Stimulated activated CD4-positive, alpha-beta T cell treated with anti-CD3 and anti-CD28 coated beads, Interleukin-15, amount 100 ng/mL, for 48 hours (primary cell): ENCODE measurements at places on chromosomes 1 and 21.

GRCh38 chr1:48232722-48233121 lies 10.2 kb downstream of the SLC5A9 start:
- DNase-seq = no peak

DNA sequence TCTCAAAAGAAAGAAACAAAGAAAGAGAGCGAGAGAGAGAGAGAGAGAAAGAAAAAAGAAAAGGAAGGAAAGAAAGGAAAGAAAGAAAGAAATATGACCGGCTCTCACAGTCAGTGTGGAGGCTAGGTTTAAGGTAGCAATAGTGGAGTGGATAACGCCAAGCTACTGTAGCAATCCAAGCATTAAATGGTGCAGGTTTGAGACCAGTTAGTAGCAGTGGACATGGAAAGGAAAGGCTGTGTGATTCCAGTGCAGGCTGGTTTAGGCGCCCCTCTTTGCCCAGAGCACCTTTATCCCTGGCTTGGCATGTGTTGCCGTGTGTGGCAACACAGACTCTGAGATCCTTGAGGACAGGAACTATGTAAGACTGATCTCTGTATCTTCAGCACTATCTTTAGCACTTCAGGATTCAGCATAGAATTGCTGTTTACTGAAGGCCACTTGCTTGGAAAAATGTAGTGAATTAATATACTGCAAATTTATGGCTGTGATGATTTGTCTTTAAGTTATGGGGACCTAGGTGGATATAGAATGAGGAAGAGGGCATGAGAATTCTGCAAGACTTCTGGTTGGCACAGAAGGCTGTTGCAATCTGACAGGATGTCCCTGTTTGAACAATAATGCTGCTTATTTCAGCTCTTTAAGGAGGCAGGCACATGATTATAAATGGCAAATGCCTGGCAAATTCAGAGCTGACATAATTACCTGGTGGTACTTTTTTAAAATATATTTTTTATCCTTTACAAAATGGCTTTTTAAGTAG lies 10.8 kb upstream of the OSBPL9 start:
- no peak for DNase-seq

- no peak for DNase-seq
These were observed 4.7 kb downstream of the SLC35F3 start for GRCh38 chr1:233909195-233909594.

DNA sequence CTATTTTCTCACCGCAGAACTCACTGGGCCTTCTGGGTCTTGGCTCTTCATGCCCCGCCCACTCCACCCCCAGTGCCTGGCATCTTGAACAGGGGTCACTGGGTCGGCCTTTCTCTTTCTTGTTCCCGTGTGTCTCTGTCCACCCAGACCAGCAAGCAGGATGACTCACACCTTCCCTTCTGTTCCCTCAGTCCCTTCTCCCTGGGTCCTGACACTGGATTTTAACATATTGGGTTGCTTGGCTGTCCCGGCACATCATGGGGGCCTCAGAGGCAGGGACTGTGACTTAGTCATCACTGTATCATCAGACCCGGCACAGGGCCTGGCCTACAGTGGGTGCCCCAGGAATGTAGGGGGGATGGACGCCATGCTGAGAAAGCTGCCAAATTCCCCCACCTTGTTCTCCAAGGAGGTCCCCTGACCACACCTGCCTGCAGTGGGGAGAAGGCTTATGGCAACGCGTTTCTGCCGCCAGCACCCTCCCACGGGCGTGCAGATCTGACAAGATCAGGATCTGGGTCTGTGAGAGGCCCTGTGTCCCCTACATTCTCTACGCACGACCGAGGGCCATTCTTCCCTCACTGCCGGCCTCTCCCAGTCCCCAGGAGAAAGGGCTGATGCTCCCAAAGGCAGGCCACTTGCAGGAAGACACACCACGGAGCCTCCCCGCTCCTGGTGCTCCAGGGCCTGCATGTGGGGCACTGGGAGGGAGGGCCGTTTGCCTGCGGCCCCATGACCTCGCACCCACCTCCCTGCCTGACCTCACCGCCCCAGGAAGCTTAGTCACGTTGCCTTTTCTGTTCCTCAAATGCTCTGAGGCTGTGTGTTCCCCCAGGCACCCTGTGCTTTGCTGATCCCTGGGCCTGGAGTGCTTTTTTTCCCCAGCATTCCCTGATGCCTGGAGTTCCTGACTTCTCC lies 157.2 kb upstream of the TMEM51 start:
- no peak for DNase-seq

DNA sequence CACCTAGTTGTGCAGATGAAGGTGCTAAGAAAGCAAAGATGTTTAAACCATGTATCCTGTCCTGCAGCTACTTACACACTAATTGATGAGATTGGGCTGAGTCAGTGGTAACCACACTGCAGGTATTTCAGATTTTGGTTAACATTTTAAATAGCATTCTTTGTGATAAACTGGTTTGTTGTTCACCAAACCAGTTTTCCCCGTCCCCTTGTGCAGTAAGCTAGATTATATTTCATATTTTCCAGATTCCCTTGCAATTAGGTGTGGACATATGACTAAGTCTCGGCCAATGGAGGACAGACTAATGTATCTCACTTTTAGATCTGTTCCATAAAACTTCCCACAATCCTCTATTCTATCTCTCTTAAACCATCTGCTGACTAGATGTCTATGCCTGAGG lies 320.4 kb downstream of the RWDD3 start:
- no peak for DNase-seq

DNA sequence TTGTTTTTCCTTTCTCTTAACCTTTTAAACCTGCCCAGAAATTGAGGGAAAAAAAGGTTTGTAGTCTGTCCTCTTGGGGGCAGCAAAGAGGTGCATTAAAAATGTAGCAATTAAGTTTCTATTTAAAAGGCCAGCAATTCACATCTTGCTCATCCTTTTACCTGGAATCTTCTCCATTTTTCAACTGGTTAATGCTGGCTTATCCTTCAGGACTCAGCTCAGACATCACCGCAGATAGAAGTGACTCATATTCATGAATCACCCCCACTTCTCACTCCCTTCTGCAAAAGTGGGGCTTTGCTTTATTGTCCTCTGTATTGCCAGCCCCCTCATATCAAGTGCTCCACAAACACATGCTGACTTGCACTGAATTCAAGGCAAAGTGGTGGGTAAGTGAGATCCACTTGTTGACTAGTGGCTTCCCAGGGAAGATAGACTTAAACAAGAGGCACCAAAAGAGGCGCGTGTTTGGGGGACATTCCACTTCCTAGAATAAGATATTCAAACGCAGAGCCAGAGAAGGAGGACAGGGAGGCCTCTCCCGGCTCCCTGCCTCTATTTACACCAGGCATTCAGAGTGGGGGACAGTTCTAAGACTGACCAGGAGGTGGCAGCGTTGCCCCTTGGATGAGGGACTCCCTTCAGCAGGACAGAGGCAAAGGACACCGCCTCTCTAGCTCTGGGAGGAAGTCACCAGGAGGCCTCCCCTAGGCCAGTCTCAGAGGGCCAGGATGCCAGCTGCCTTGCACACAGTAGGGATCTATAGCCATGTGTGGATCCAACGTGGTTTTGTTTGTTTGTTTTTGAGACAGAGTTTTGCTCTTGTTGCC lies 23.2 kb upstream of the ZNF648 start:
- DNase-seq = peak; percentile 56

DNA sequence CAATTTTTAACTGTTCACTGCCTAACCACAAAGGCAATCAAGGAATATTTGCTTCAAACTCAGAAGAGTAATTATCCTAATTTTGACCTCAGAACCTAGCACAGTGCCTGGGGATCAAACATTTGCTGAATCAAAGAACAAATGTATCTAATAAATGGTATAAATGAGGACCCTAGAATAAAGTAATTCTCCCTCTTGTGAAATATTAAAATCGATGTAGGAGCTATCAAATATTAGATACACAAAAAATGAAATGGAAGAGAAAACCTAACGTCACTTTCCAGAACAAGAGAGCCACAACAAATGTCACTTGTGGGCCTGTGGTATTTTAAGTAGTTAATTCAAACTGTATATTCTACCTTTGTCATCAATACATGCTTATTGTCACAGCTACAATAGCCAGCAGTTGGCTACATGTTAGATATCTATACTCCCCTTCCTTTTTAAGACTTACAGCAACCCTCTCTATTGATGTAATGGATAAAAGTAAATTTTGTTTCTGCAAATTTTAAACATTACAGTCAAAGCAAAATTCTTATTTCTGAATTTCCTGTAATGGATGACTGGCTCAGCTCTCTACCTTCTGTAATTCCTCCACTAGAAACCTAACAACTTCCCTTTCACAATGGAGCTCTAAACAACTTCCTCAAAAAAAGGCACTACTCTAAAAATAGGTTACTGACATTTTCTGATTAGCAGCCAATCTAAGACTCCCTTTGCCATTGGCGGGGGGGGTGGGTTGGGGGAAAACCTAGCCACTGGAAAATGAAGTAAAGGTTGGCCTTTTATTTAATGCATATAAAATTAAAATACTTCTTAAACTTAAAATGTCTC lies 37.6 kb downstream of the PUM1 start:
- no peak for DNase-seq

- peak; percentile 40 for DNase-seq
These were observed 14.0 kb downstream of the RHBG start for GRCh38 chr1:156383023-156383422.

DNA sequence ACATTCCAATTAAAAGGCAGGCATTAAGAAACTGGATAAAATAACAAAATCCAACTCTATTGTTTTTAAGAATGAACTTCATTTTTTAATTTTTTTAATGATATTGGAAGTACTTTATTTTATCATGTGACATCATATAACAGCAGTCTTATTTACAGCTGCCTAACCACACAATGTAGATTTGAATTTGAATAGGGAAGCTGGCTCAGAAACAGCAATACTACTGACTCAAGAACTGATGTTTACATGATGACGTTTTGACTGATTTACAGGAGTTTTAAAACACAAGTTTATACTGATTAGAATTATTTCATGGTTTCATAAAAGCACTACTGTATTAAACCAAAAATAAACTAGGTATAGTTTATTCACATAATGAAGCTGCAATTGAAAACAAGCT lies 348.7 kb upstream of the NR5A2 start:
- no peak for DNase-seq

- DNase-seq = no peak
These were observed 109.8 kb downstream of the PLPPR4 start for GRCh38 chr1:99374109-99374508.

GRCh38 chr1:200035956-200036618 lies 8.6 kb downstream of the NR5A2 start:
- DNase-seq = no peak

DNA sequence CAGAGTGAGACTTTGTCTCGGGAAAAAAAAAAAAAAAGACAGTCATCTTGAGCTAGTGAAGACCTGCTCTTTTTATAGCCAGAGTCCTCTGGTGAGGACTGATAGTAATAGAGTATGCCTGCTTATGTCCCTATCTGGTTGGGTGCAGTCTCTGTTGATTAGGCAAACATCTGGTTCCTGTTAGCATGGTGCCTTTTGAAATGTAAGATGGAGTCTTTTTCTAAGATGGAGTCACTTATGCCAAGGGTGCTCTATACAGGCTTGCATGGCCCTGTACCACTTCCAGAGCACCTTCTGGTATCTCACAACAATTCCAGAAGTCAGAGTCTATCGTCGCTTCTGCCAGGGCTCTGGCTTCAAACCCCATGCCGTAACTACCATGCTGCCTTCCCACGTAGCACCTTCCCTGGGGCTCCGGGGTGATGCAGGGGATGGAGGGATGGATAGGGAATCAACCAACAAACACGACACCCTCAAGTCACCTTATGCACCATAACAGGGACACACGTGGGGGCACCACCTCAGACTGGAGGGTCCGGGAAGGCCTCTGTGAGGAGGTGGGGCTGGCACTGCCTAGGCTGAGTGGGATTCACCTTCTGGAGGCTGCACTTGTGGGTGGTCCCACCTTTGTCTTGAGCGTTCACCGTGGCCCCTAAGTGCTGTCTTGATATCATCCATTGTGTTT lies 11.6 kb upstream of the PADI6 start:
- DNase-seq = no peak

DNA sequence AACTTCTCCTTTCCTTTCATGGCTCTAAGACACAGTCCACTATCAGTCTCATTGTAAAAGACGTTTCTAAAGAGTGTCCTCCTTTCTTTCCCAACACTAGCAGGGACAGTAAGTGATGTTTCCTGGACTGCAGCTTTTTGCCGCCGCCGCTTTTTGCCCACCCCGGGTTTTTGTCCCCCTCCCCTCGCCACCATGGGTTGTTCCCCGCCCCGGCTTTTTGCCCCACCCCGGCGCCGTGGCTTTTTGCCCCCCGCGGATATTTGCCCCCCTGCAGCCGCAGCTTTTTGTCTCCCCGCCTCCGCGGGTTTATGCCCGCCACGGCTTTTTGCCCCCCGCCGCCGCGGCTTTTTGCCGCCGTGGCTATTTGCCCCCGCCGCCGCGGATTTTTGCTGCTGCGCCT lies 95.2 kb downstream of the TPTE start:
- no peak for DNase-seq

GRCh38 chr1:225519166-225519863 lies 91.5 kb upstream of the LBR start:
- DNase-seq = no peak

GRCh38 chr1:203486618-203487370 lies 7.2 kb upstream of the OPTC start:
- no peak for DNase-seq

GRCh38 chr1:955474-955873 lies 3.6 kb downstream of the NOC2L start:
- DNase-seq = no peak

- no peak for DNase-seq
These were observed 267.0 kb downstream of the DISC1 start for GRCh38 chr1:231893400-231894102.

GRCh38 chr1:117069220-117069844 lies 9.2 kb downstream of the TTF2 start:
- no peak for DNase-seq

DNA sequence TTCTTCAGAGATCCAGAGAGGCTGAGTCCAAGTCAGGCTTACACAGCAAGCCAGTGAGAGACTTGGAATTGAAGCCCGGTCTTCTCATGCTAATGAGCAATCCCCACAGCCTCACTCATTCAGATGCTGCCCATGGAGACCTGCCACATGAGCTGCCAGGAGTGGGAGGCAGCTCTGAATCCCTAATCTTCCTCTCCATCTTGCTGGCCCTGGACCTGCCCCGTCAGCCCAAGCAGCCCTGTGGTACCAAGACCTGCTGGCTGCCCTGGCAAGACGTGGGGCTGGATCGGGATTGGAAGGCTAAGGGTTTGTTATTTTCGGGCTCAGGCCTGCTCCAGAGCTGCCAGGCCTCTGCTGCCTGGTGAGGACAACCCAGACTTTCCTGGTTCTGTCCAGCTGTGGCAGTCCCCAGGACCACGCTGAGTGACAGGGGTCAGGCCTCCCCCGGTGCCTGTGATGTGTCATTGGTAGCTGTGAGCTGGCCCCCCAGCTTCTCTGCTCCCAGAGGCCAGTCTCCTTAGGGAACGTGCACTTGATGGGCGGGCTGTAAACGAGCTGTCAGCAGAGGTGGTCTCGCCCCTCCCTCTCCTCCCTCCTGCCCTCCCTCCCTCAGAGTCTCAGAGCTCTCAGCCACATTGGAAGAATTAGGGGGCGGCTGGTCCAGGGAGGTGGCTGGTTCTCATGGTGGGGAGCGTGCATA lies 135.0 kb downstream of the FOXD2 start:
- DNase-seq = no peak

GRCh38 chr1:94259635-94260289 lies 22.4 kb upstream of the ARHGAP29 start:
- DNase-seq = no peak

GRCh38 chr21:46423546-46424038 lies 35.1 kb upstream of the DIP2A start:
- DNase-seq = no peak

- DNase-seq = no peak
These were observed 115.1 kb upstream of the TMEM51 start for GRCh38 chr1:15038232-15039016.
